PC-3 (cell line): ENCODE measurements at places on chromosomes 11 and 22. TPM values are rescaled to one million over a fixed set of nuclear protein-coding genes. Genes with fewer than 3 reads are reported as not detected.

DNA sequence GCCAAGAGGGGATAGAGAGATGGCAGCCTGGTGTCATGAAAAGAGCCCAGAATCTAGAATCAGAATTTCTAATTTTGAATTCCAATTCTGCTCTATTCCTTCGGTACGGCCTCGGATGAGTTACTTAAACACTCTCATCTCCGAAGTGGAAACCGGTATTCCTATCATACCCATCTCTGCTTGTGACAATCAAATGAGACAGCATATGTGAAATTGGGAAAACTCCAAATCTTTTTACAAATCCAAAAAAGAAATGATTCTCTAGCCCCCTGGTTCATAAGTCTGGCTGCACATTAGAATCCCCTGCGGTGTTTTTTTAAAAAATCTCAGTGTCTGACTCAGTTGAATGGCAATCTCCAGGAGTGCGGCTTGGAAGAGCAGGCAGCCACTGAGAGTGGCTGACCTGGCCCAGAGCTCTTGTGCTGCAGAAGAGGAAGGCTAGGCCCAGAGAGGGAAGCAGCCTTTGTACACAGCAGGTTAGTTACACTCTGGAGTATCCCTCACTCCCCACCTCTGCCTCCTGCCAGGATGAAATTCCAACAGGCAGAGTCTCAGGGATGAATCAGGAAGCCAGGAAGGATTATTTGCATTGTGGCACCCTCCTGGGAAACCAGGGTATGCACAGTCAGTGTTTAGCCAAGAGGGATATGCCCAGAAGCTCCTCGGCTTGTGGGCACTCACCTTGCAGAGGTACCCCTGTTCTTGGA is 93.6 kb upstream of the ISX start:
- H3K4me1 ChIP-seq = no peaks in the 10 kb centered on the region
- H3K27me3 ChIP-seq = no peaks in the 10 kb centered on the region
- H3K36me3 ChIP-seq = no peaks in the 10 kb centered on the region
- DNase-seq = no peak
- no peak overlapping the region for H3K27ac ChIP-seq

GRCh38 chr22:31950226-31950625 is 5.9 kb downstream of the YWHAH start:
- no peaks in the 10 kb centered on the region for H3K27me3 ChIP-seq
- no peak for DNase-seq
- peaks cover 20% of the 10 kb centered on the region for H3K36me3 ChIP-seq
- no peak overlapping the region for H3K4me3 ChIP-seq
- H3K27ac ChIP-seq = no peak overlapping the region

Gene NAALAD2
- total RNA-seq = 0.29 TPM in 1 of 2 replicates, not detected in the other

- H3K36me3 ChIP-seq = no peaks in the 10 kb centered on the region
- DNase-seq = no peak
- no peaks in the 10 kb centered on the region for H3K4me1 ChIP-seq
- no peaks in the 10 kb centered on the region for H3K27me3 ChIP-seq
Observed at GRCh38 chr22:50439871-50440331, 34.9 kb downstream of the SBF1 start.

Gene OR51I1
- total RNA-seq = not detected in 2 replicates

Gene BTBD18
- not detected in 2 replicates for total RNA-seq

DNA sequence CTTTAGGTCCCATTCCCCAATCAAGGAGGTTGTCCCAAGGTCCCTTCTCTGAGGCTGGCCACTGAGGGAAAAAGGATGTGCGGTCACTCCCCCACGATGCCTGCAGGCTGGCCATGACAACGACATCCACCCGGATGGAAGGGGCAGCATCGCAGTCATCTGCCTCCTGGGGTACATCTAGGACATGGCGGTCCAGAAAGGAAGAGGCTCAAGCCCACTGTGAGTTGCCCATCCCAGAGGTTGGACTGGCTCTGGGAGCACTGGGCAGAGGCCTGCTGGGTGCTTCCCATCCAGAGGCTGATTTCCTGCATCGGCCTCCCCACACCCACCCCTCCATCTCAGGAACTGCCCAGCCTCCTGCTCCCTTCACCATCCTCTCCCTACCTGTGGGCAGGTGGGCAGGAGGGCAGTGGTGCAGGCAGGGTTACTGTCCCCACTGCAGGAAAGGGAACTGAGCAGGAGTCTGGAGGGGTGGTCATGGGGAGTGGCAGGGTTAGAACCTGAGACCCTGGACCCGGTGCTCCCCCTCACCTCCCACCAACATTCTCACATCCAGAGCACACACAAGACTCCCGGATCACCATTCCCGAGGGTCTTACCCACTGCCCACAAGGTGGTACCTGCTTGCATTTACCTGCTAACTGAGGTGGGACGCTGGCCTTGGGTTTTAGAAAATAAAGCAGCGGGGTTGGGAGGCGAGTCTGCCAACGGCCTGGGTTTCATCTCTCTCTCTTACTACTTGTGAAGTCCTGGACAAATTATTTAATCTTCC is 4.4 kb downstream of the RCE1 start:
- no peaks in the 10 kb centered on the region for H3K27me3 ChIP-seq
- DNase-seq = no peak
- H3K4me1 ChIP-seq = peaks cover 23% of the 10 kb centered on the region

- no peaks in the 10 kb centered on the region for H3K36me3 ChIP-seq
- H3K4me1 ChIP-seq = peaks cover 4% of the 10 kb centered on the region; the same call in 1 of the 2 replicates
- H3K27ac ChIP-seq = no peak overlapping the region
- no peaks in the 10 kb centered on the region for H3K27me3 ChIP-seq
Observed at GRCh38 chr22:29215012-29215860, 9.5 kb downstream of the EMID1 start.

- H3K36me3 ChIP-seq = no peaks in the 10 kb centered on the region
- no peak for DNase-seq
- no peaks in the 10 kb centered on the region for H3K27me3 ChIP-seq
- H3K27ac ChIP-seq = no peak overlapping the region
Observed at GRCh38 chr11:20933086-20933485, 263.7 kb downstream of the NELL1 start.

Gene NNMT
- total RNA-seq = 20.8 and 23.3 TPM in 2 replicates

GRCh38 chr11:18394928-18395734 is 768 bp downstream of the LDHA start:
- peaks cover 45% of the 10 kb centered on the region for H3K36me3 ChIP-seq
- peaks cover 22% of the 10 kb centered on the region for H3K4me1 ChIP-seq
- H3K27me3 ChIP-seq = no peaks in the 10 kb centered on the region
- H3K4me3 ChIP-seq = peak overlapping the region; percentile 93

Gene SPON1
- total RNA-seq = not detected in 2 replicates

- H3K4me3 ChIP-seq = no peak within 1 kb of the TSS
- no peaks in the 10 kb centered on the region for H3K36me3 ChIP-seq
- H3K27ac ChIP-seq = no peak within 1 kb of the TSS
- H3K4me1 ChIP-seq = no peaks in the 10 kb centered on the region
- DNase-seq = no peak
Observed at GRCh38 chr11:5059391-5059790, at the start of gene OR52E2. Gene OR52E2 (minus strand): TSS chr11:5059627. CDS start chr11:5059627, 0 bp downstream.

Gene MPZL2
- 40.6 and 51.5 TPM in 2 replicates for total RNA-seq

Gene ANKK1
- total RNA-seq = 0.22 TPM in 1 of 2 replicates, not detected in the other

DNA sequence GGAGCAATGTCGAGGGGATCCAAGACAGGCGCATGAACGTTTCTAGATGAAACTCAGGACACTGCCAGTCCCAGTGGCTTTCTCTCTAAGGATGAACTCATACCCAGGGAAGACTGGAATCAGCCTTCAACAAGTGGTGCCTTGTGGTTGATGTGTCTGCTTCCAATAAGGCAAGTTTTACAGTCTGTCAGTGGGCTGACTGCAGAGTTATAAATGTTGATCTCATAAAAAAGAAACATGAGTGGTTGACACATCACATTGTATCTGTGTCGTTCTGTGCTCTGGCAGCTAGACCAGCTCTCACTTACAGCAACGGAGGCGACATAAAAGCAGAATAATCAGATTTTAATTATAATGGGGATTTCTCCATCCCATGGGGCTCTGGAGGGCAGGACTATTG is 96.7 kb downstream of the SNX19 start:
- no peaks in the 10 kb centered on the region for H3K27me3 ChIP-seq
- H3K4me3 ChIP-seq = no peak overlapping the region
- H3K4me1 ChIP-seq = no peaks in the 10 kb centered on the region
- no peaks in the 10 kb centered on the region for H3K36me3 ChIP-seq
- DNase-seq = no peak

DNA sequence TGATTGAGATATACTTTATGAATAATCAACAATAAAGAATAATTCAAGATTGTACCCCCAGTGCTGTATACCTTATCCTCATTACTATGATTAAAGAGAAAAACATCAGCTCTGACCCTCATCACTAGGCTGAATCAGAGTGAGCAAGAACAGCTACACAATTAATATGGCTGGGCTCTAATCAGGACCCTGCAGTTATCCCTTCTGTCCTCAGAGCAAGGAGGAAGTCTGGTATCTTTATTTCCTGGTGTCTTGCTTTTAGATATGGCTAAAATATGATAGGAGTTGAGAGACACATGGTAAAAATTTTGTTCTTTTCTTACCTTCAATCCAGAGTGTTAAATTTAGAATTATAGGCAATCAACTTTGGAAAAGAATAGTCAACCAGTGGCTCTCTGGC is 28.6 kb upstream of the GAB2 start:
- H3K4me1 ChIP-seq = peaks cover 4% of the 10 kb centered on the region; the same call in 1 of the 2 replicates
- no peaks in the 10 kb centered on the region for H3K27me3 ChIP-seq
- H3K4me3 ChIP-seq = no peak overlapping the region
- no peak for DNase-seq

GRCh38 chr11:68329978-68330699 is 17.7 kb downstream of the LRP5 start:
- H3K27ac ChIP-seq = no peak overlapping the region
- no peaks in the 10 kb centered on the region for H3K27me3 ChIP-seq
- H3K4me1 ChIP-seq = no peaks in the 10 kb centered on the region
- no peaks in the 10 kb centered on the region for H3K36me3 ChIP-seq
- H3K4me3 ChIP-seq = no peak overlapping the region

DNA sequence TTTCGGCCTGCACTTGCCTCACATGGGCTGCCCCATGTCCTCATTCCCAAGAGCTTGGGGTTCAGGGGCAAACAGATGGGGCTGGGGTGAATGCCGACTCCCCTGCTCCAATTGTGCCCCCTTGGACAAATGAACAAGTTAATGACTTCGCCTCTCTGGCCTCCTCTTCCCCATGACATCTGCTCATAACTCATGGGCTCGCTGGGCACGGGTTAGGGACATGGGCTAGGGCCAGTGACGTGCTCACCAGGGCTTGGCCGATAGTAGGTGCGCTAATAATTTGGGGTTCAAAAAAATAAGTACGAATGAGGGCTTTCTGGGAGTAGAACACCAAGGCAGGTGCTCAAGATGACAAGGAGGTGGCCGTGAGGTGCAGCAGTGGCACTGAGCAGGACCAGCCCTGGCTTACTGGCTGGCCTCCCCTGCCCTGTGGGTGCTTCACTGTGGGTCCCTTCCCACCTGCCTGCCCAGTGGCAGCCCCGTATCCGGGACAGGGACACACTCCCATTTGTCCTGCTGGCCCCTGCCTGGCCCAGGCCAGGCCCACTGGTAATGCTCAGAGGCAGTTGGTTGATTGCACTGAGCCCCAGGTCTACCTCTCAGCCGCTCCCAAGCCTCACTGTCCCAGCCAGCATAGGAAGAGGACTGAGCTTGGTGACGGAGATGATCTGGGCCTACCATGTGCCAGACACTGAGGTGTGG is 12.3 kb downstream of the CBX6 start:
- DNase-seq = no peak
- no peak overlapping the region for H3K27ac ChIP-seq
- H3K4me3 ChIP-seq = no peak overlapping the region
- no peaks in the 10 kb centered on the region for H3K27me3 ChIP-seq

GRCh38 chr11:72741429-72741833 is 10.8 kb downstream of the ARAP1 start:
- peaks cover 48% of the 10 kb centered on the region for H3K4me1 ChIP-seq
- H3K27me3 ChIP-seq = no peaks in the 10 kb centered on the region

Gene CARNS1
- total RNA-seq = 0.22 TPM in 1 of 2 replicates, not detected in the other

Gene MMP27
- not detected in 2 replicates for total RNA-seq

Gene CDKN1C
- total RNA-seq = 12.0 and 12.9 TPM in 2 replicates

Gene OR9I1
- not detected in 2 replicates for total RNA-seq
